ENCODE measurements at places on chromosomes 7 and 10.
A peak's percentile ranks its signal among the peaks of the same experiment; 100 is the strongest.

- DNase-seq: no peak
These were observed 230.9 kb downstream of the PARD3 start for GRCh38 chr10:34584164-34584563.

- no peak for DNase-seq
These were observed 154.4 kb downstream of the GALNT17 start for GRCh38 chr7:71286336-71286735.

GRCh38 chr10:122181876-122182275 is 89.2 kb upstream of the BTBD16 start:
- DNase-seq: no peak

GRCh38 chr7:142000244-142000643 is 4.6 kb downstream of the MGAM start:
- DNase-seq: no peak

DNA sequence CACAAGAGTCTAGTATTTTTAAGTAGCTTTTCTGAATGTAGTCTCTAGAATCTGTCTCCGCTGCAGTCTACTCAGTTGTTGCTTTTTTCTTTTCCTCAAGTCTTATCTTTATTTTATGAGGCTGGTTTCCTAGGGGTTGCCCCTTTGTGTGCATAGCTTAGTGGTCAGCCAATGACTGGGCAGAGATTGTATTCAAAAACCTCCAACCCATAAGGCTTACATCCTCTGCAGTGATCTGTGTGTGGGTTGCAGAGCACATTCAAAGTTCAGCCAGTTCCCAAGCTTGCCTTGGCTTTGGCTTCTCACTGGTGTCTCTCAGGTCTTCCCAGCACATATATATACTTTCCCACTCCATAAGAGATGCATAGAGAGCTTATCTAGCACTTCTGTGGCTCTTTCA is 160.0 kb upstream of the TCF7L2 start:
- no peak for DNase-seq

GRCh38 chr10:17643339-17643754 is 604 bp upstream of the STAM start:
- no peak for DNase-seq

- no peak for DNase-seq
These were observed 17.1 kb downstream of the ENTPD7 start for GRCh38 chr10:99676426-99676825.

- DNase-seq: no peak
These were observed 141.3 kb upstream of the KLF14 start for GRCh38 chr7:130875265-130875741.

DNA sequence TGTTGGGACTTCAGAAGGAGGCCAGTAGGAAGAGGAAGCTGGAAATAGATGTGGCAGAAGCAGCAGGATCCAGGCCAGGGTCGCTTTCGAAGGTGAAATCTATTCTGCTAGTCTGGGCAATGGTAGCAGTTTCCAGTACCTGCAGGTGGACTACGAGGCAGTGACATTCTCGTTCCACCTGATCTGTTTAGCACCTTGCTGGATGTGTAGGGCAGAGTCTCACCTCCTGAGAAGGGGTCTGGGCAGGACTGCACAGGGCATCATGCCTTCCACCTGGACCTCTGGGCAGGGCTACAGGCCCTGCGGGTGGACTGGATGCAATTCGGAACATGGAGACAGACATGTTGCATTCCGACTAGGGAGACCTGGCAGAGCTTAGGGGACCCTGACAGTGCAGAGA is 254.8 kb upstream of the ZNF32 start:
- no peak for DNase-seq

DNA sequence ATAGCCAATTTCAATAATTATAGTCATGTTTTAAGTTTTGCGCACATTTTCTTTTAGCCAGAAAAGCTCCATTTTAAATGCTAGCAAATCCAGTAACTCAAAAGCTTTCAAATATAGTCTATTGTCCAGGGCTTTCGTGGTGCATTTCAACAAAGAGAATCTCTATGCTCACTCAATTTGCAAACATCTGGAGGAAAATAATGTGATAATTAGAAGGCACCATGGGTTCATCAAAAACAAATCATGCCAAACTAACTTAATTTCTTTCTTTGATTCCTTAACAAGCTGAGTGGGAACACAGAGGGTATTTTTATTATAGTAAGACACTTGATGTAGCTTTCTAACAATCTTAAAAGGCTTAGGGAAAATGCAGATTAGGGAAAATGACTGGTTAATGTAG is 179.8 kb downstream of the NXPH1 start:
- no peak for DNase-seq

- no peak for DNase-seq
These were observed 258.2 kb downstream of the SDK1 start for GRCh38 chr7:3559278-3559677.

DNA sequence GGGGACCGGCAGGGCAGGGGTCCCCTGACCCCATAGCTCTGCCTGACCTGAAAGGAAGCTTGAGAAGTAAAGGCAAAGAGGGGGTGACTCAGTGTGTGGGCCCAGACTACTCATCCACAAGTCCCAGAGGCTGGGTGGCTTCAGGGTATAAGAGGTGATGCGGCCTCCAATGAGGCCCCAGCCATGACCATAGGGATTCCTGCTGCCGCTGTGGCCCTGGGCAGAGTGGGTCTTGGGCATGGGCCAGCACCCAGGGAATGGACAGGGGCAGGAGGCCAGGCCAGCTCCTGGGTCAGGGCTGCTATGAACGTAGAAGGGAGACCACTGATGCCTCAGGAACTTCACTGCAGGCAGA is 64.4 kb upstream of the EBF3 start:
- DNase-seq: no peak

GRCh38 chr10:86673827-86674581 is 5.7 kb downstream of the LDB3 start:
- DNase-seq: no peak

DNA sequence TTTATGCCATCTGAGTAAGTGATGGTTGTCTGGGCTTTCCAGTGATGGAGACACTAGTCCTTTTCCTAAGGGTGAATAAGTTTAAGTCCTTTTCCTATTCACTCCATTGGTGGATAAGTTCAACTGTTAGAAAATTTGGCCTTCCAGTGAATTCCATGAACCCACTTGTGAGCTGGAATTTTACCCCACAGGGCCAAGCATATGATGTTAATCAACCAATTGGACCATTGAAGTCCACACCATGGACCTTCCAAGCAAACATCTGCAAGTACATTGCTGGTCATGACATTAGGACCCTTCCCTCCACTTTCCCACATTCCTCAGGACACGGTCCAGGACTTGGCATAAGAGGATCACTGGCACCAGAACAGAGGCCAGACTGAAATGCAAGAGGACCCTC is 381.4 kb downstream of the RPS24 start:
- no peak for DNase-seq

DNA sequence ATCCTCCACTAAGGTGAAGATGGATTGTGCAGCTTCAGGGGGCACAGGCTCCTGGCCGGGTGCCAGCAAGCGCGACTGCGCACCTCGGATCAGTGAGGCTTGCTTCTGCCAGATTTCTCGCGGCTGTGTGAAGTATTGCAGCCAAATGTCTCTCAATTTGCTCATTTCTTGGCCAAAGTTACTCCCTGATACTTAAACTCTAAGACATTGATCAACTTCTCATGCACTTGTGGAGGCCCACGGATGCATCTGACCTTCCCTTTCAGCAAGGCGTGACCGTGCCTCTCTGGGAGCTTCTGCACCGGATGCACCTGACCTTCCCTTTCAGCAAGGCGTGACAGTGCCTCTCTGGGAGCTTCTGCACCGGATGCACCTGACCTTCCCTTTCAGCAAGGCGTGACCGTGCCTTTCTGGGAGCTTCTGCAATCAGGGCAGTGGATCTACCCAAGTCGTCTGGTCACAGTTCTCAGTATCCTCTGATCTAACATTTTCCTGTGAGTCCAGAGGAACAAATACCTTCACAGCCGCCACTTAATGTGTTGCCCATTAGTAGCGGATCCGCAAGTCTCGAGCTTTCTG is 248.3 kb downstream of the ADARB2 start:
- DNase-seq: no peak

DNA sequence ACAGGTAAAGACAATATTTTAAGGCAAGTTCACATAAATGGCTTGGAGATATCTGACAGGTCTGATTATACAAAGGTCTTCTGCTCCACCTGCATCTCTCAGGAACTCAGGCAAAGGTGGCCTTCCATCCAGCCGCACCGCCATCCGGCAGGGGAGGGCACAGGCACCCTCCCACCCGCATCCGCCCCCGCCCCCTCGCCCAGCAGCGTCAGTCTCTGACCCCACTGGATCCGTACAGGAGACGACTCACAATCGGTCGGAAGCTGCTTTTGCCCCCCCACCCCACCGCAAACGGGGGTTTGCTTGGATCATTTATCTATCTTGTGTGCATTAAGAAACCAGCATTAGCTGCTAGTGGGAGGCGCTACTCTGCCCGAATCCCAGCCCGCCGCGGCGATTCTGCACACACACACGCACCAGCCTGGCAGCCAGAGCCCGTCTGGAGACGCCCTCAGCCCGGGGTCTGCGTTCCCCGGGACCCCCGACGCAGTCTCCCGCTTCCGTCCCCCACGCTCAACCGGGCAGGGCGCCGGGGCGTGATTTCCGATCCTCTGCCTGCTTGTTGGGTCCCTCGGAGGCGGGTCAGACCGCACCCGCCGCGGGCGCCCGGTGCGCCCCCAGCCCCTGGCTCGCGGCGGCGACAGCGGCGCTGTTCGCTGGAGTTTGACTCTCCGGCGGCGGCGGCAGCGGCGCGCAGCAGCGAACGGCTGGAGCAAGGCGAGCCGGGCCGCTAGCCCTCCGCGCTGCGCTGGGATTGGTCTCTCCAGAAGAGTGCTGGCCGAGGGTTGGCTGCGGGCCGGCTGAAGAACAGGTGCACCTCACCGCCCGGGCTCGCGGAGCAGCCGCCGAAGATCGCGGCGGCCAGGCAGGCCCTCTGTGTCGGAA is 820 bp upstream of the NRG3 start:
- DNase-seq: no peak

GRCh38 chr7:159147687-159148086 is 3.0 kb upstream of the VIPR2 start:
- DNase-seq: no peak

DNA sequence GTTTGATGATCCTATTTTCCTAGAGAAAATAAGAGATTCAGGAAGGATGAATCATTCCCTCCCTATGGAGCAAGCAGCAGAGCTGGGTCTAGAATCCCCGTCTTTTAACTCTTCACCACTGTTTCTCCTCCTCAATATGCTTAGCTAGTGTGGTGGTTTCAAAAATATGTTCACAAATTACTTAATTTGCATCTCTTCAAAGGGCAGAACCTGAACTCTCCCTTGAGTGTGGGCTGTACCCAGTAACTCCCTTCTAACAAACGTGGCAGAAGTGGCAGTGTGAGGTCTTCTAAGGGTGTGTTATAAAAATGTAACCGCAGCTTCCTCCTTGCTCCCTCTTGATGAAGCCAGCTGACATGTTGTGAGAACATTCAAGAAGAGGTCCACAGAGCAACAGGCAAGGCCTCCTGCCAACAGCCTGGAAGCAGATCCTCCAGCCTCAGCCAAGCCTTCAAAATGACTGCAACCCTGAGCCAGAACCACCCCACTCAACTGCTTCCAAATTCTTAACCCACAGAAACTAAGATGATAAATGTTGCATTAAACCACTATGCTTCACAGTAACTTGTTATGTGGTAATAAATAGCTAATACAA is 36.6 kb downstream of the SRPK2 start:
- peak; percentile 30 for DNase-seq

DNA sequence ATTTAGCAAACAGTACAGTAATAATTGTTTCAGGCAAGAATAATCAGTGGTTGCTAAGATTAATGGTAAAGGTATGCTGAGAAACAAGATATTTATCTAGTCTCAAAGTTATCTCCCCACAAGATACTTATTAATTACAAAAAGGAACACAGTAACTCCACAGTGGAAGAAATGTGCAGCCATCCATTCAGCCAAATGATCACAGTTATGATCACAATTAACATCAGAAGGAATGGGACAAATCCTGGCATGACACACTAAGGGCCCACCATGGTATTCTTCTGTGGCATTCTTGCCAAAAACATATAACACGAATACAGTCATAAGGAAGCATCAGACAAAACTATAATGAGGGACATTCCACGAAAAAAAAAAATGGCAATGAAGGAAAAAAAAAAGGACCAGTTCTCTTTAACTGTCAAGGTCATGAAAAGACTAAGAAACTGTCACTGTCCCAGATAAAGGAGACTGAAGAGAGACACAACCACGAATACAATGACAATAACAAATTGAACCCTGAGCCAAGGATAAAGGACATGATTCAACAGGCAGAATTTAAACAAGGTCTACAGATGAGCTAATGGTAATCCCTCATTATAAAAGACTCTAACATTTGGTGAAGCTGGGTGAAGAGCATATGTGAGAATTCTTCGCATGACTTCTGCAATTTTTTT is 20.9 kb downstream of the NUDCD3 start:
- no peak for DNase-seq

- DNase-seq: no peak
These were observed 174.7 kb upstream of the GRB10 start for GRCh38 chr7:50957431-50957830.

GRCh38 chr10:101272229-101272868 is 43.1 kb upstream of the LBX1 start:
- peak; percentile 23 for DNase-seq

- DNase-seq: no peak
These were observed 165.0 kb downstream of the KMT2E start for GRCh38 chr7:105178928-105179541.

DNA sequence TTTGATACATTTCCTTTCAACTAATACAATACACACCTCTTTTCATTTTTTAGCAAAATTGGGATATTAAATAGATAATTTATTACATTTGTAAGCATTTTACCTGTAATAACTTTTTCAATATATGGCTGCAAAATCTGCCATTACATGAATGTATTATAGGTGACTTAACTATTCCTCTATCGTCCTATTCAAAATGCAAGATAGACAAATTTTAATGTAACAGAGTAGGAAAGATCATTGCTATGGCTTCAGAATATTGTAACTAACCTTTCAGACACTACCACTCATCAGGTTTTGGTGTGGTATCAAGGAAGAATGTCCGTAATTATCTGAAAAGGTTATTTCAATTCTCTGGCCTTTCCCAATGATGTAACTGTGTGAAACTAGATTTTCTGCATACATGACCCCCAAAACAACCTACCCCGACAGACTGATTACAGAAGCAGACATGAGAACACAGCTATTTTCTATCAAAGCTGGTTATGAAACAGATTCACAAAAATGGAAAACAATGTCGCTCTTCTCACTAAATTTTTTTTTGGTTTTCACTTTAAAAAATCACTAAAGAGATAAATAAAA is 211.2 kb downstream of the FAM107B start:
- no peak for DNase-seq

- DNase-seq: no peak
These were observed 542.7 kb downstream of the TNS3 start for GRCh38 chr7:47039089-47039648.

DNA sequence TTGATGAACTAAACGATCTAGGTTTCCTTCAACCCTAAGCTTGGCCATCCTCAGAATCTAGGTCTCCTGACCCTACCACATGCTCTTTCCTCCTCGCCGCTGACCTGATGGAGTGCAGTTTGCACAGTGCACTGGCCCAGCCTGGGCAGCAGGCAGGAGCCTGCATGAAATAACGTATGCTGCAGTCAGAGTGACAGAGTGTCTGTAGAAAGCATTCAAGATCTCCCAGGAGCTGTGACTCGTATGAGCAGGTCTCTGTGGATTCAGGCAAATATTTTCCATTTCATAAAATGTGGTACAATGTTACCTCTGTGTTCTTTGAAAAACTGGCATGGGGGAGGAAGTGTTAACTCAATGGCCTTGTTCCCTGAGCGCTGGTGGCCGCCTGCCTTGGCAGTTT is 441.8 kb downstream of the RPS24 start:
- no peak for DNase-seq

Measured in activated CD8-positive, alpha-beta memory T cell treated with anti-CD3 and anti-CD28 coated beads for 4 hours (primary cell).